ENCODE measurements at places on chromosomes 6 and 20. TPM values are rescaled to one million over a fixed set of nuclear protein-coding genes. Genes with fewer than 3 reads are reported as not detected.
A peak's percentile ranks its signal among the peaks of the same experiment; 100 is the strongest.

- DNase-seq, result no peak
Measured at GRCh38 chr6:167975458-167975857, 22.0 kb upstream of the KIF25 start.

DNA sequence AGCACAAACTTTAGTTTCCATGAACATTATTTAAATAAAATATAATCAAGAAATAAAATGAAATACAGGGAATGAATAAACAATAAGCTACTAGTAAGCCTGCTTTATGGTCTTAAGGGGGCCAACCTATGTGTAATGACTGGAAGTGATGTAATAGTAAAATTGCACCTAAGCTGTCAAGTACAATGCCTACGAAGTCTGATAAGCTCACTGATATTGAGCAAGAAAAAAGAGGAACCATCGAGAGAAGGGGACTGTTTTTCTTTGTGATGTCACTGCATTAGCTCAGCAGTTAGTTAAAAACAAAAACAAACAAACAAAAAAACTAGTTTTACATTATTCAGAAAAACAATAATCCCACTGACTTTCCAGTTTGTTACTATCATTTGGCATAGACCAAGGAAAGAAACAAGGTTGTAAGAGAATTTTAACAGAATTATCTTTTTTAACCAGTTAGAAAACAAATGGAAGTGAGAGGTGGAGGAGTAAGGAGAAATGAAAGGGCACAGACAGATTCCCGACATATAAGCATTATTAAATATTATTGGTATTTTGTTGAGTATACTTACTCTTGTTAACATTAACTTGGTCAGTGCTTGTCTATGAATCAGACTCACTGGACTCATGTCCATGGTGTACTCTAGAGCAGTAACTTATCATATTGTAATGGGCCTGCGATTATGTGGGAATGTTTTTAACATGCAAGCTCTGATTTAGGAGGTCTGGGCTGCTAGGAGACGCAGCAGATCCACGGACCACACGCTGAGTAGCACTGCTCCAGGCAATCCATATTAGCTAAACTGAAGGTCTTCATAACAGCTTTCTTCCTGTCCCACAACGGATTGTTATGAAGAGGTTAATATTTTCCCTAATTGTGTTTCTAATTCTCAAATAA, 99.6 kb upstream of the HMGCLL1 start:
- DNase-seq, result no peak

GRCh38 chr6:140036196-140036595, 661.7 kb upstream of the CITED2 start:
- no peak for DNase-seq

DNA sequence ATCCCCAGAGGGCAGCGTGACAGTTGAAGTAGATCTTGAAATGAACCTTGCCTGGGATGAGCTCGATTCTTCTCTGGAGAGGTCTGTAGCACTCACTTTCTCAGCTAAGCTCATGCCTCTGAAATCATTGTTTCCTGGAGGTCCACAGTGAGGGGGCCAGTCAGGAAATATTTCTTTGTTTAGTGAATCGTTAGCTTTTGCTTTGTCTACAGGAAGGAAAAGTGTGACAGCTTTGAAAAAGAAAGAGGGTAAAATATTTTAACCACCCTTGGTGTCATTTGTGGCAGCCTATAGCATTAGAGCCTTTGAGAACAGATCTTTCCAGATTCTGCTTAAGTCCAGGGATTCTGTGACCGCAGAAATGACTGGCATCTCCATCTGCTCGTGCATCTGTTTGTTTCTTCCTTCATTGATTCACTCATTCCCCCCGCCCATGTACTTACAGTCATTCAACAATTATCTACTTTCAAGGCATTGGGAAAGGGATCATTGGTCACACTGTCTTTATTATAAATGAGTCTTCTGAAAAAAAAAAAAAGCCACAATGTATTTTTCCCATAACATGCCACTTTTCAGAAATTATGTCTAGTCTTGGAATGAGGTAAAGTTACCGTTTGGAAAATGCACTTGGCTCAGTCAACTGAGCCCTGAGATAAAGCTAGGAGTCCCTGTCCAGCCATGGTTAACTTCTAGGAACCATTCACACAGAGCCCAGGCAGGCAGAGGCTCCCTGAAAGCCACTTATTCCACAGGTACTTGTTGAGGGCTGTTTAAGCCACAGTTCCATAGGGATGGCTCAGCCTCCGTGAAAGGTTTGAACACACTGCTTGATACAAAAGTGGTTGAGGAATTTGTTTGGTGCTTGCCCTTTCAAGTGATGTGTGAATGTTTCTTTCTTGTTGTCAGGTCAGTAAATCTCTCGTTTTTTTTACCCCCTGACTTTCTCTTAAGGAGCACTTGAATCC, 86.0 kb downstream of the TIAM2 start:
- DNase-seq, result no peak

DNA sequence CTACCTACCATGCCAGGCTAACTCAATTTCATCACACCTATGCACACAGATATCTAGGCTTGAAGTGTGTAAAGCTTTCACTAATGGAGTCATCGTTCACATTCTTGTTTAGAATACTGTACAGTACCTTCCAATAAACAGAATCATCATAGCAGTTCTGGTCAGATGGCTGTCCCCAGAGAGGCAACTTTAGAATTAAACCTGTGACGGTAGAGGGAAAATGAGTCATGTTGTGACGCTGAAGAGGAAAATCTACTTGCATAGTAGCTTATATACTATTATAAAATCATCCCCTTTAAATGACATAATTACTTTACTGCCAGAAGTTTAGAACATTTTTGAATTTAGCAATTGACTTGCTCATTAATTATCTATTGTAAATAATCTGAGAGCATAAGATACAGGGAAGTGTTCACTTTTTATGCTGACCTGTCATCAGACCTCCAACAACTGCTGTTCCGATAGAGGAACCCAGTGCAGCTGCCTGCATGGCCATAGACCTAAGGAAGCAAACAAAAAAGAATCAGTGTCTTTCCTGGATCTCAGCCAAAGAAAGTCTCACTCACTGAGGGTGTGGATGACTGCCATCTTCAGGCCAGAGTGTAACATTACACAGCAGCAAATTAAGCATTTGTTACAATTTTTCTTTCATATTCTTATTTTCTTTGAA, 29.8 kb downstream of the RHAG start:
- peak; percentile 52 for DNase-seq

The GNAS-AS1 gene
- total RNA-seq, result not detected

The KIAA0408 gene
- 0.90 TPM for total RNA-seq

- no peak for DNase-seq
Measured at GRCh38 chr20:50267041-50267865, 76.6 kb downstream of the CEBPB start.

The NOX3 gene
- not detected for total RNA-seq

DNA sequence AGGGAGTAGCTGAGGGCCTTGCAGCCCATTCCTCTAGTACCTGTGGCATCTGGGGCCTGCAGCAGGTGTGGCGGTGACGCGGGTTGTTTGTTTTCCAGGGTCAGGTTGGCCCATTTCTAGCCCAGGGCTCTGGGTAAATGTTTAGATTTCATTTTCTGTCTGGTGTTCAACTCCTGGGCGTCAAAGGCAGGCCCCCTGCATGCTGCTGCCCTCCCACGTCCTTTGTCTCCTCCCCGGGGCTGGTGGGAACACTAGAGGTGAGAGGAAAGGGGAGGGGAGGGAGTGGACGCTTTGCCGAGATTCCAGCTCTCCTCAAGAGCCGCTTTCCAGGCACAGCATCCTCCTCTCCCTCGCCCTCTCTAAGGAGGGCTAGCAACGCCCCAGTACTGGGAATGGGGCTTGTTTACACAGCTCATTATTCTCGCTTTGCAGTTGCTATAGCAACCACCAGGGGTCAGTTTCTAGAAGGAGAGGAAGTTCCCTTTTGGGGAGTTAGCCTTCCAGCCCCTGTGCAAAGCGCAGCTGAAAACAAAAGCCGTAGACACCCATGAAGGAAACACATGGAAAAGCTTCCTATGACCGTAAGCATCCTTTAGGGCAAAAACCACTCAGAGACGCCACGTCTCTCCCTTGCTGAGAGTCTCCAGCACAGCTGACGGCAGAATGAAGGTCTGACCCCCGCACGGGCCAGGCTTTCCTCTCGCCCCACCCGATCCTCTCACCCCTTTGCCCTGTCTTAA, 170.6 kb downstream of the LY86 start:
- no peak for DNase-seq

The TMEM200A gene
- 0.10 TPM for total RNA-seq

DNA sequence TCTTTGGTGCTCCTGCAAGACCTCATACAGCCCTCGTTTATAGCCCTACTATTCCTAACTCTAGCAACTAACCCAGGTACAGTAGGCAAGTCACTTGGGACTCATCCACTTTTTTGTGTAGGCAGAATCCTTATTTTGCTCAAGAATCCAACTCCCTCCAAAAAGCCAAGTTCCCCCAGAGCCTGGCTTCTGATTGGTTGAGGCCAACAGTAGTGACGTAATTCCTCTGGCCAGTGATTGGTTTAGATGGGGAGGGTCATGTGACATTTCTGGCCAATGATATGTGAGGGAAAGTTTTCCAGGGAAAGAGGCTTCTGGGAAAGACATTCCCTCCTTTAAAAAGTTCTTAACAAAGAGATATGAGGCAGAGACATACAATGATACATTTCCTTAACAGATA, 32.1 kb downstream of the KIAA1755 start:
- no peak for DNase-seq

The MEI4 gene
- total RNA-seq, result 0.05 TPM

GRCh38 chr20:24668791-24669190, 199.4 kb downstream of the SYNDIG1 start:
- no peak for DNase-seq

GRCh38 chr6:46130666-46131065, 877 bp downstream of the ENPP4 start:
- DNase-seq, result no peak

- DNase-seq, result no peak
Measured at GRCh38 chr20:38181207-38181801, 16.2 kb upstream of the TGM2 start.

- DNase-seq, result no peak
Measured at GRCh38 chr6:90180526-90180925, 116.1 kb downstream of the BACH2 start.

GRCh38 chr6:106064756-106065155, 21.4 kb upstream of the PRDM1 start:
- DNase-seq, result no peak

The MED23 gene
- 18.3 TPM for total RNA-seq

The IMPG1 gene
- total RNA-seq, result not detected

GRCh38 chr20:1002682-1003561, 811 bp upstream of the RSPO4 start:
- DNase-seq, result no peak

The TNNC2 gene
- total RNA-seq, result 0.26 TPM

DNA sequence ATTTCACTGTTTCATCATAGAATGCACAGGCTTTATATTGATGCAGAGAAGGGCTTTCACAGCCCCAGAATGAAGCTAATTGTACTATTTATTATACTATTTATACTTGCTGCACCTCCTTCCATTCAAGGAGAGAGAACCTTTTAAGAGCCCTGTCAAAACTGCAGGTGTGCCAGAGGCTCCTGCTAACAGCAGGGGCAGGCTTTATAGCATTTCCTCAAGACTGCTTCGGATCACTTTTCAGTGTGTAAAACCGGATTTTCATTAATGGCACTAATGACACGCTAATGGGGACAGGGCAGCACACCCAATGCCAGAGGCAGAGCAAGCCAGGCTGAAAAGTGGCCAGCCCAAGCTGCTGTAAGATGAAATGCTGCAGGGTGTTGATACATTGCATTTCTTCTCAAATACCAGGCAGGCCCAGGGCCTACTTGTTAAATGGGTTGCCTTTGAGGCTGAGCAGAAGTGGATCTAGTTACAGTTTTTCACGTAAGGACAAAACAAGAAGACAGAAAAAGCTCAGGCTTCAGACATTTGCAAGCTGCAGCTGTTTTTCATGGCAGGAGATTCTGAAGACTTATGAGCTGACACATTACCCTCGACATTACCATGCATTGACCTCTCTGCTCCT, 487.7 kb upstream of the BTBD3 start:
- DNase-seq, result no peak

DNA sequence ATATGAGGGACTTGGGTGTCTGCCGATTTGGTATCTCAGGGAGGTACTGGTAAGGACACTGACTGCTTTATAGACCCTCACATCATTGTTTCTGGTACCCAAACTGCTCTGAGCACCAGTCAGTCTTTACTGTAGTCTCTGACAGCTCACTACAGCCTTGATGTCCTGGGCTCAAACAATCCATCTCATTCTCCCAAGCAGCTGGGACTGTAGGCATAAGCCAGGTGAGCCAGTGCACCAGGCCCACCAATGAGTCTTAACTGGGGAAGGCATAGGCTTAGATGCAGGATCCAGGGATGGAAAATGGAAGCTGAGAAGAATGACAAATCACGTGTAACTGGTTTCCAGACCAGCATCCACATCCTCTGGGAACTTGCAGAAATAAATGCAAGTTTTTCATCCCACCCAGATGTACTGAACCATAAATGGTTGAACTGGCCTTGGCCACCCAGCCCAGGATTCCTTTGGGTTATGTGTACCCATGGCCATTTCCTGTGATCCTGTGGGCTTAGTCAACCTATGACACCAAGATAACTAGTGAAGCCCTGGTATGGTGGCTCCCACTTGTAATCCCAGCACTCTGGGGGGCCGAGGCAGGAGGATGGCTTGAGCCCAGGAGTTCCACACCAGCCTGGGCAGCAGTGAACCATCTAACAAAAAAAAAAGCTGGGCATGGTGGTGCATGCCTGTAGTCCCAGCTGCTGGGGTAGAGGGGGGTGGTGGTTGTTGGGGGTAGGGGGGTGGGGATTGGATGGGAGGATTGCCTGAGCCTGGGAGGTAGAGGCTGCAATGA, 5.8 kb downstream of the TUBB start:
- DNase-seq, result no peak

GRCh38 chr20:1567392-1568162, 10.1 kb upstream of the SIRPD start:
- no peak for DNase-seq

The HECA gene
- 3.9 TPM for total RNA-seq
